ENCODE measurements at places on chromosomes 3 and 15.

DNA sequence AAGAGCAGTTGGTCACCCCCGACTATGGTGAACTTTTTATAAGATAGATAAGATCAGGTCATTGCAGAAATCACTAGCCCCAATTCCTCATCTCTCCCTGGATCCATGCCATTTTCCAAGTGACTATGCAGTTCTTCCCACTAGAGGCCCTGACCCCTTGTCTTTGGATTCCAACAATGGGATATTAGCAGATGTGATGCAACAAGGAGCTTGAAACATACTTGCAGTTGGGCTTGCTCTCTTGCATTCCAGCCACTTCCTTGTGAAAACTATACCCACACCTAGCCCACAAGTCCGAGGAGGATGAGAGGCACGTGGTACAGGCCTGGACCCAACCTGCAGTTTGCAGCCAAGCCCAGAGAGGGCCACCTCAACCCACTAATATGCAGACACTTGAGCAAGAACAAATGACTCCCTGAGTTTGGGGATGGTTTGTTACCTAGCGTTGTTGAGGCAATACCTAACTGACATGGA lies 60.6 kb downstream of the SUCLG2 start:
- no peak for DNase-seq

DNA sequence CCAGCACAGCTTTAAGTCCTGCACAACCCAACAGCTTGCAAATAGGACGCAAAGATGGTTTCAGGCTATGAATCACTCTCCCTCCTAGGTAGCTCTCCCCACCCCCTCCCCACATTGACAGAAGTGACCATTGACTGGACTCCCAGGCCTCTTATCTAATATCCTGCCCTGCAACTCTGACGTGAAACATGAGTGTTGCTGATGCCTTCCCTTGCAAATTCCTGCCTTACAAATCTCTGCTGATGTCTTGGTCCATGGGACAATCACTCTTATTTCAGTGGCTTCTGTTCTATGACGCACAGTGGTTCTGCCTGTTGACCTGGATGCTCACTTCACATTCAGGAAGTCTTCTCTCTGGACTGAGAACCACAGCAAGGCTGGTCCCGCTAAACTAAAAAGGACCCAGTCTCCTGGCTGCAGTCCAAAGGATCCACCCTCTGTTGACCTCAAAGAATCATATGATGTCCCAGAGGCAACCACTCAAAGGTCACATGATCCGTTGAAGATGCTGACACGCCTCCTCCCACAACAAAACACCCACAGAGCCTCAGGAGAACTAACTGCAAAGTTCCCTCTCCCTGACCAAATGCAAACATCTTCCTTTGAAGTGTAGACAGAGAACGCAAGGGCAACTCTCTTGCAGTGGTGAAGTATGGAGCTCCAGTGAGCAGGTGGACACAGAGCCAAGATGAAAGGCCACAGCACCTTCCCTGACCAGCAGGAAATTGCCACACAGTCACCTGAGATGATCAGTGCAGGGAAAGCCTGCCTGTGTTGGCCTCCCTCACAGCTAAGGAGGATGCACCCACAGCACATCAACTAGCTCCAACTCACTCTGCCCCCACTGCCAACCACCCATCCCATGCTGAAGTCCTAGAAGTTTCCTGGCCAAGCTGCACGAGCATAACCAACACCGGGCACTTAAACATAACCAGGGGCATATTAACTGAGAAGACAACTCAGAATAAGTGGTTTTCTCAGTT lies 112.3 kb downstream of the ADAMTS17 start:
- no peak for DNase-seq

GRCh38 chr3:120457827-120458226 lies 7.0 kb upstream of the FSTL1 start:
- no peak for DNase-seq

DNA sequence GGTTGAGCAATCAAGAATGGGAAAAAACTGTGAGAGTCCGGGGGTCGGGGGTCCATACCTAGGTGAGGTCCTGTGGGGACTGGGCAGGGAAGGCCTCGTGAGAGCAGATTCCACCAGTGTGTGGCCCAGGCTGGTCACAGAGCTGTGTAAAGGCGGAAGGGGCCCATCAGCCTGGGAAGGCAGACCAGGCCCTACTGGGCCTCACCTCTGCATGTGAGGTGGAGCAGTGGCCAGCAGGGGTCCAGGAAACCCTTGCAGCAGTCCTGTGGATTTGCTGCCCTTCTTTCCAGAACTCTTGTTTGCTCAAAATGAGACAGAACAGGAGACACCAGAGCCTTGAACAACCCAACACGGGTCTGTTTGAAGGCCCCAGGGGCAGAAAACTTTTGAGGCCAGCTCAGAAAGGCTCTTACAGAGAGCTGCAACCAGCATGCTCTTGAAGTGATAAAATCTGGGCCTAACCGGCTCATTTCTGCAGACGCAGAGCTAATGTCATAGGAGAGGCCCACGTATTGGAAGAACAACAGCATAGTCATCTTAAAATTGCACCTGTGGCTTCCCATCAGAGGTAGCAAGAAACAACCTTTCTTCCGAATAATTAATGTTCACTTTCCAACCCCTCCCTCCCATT lies 30.3 kb upstream of the HHATL start:
- DNase-seq = no peak

- DNase-seq = no peak
These were observed 25.2 kb downstream of the EXD1 start for GRCh38 chr15:41205315-41205714.

All from HTR-8/SVneo (cell line).